ENCODE measurements at places on chromosomes 3 and 15.
A peak's percentile ranks its signal among the peaks of the same experiment; 100 is the strongest.

DNA sequence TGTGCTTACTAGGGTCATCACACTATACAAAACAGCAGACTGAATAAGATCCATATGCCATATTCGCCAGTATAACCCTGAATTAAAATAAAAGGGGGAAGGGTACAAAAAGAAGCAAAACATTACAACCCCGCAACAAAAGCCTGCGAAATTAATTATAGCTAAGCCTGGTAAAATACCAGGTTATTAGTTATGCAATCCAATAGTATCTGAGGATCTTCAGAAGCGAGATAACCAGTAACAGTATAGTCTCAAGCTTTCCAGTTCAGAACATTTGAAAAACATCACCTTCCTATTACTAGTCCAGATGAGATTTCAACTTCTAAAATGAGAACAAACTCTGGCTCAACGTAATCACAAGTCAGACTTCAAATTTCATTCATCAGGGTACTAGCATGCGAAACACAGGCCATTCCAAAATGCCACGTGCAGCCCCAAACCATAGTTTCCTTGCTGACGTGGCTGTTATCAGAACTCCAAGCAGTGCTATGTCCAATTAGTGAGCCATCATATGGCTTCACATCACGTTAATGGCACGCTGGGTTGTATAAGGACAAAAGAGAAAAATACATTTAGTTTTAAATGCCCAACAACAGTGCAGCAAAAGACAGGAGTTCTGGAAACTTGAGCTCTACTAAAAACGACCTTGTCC lies 1.1 kb downstream of the SSR3 start:
- DNase-seq, result no peak

DNA sequence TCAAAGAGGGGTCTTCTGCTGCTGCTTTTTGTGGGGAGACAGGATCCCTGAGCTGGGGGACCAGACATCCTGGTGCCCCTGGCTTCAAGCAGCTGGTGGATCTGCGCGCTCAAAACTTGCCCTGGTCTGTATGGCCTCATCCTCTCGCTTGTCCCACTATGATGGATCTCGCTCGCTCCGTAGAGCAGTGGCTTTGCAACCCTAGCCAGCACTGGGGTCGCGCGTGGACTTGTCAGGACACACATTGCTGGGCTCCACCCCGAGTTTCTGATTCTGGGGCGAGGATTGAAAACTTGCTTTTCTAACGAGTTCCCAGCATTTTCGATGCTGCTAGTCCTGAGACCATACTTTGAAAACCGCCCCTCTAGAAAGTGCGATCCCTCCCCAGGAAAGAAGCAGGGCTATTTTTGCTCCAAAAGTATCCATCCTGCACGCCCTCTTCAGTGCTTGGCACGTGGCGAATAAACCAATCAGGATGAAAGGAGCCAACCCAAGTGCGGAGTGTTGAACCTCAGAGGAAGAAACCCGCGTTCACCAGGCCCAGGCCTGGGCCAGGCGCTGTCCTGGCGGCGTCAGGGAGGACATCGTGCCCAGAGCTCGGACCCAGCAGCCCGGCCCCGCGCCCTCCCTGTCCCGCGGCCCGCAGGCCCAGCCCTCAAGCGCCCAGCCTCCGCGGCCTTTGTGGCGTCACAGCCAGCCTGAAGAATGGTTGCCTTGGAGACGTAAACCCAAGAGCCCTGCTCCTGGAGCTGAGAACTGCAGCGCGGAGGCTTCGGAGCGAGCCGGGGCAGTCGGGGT lies at the start of gene CFAP100:
Gene CFAP100 (plus strand): TSS at position 731 of the 798 bp plus-strand sequence. CDS start 1,092 bp downstream, outside the sequence.
- DNase-seq, result peak; percentile 11

DNA sequence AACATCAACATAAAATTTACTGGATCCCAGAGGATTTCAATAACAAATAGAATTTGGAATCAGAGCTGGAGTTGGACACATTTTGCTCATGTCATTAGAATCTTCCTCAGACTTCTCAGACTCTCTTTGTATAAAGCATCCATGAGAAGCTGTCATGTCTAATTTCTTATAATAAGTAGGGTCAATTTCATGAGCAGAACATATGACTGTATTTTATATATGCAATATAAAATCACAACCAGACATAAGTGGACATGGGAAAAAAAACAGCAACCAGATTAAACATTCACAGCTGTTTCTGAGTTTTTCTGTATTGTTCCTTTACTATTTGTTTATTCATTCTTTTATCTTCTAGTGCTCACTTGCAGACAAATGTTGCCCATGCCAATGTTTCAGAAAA lies 325.5 kb downstream of the RBMS3 start:
- DNase-seq, result no peak

DNA sequence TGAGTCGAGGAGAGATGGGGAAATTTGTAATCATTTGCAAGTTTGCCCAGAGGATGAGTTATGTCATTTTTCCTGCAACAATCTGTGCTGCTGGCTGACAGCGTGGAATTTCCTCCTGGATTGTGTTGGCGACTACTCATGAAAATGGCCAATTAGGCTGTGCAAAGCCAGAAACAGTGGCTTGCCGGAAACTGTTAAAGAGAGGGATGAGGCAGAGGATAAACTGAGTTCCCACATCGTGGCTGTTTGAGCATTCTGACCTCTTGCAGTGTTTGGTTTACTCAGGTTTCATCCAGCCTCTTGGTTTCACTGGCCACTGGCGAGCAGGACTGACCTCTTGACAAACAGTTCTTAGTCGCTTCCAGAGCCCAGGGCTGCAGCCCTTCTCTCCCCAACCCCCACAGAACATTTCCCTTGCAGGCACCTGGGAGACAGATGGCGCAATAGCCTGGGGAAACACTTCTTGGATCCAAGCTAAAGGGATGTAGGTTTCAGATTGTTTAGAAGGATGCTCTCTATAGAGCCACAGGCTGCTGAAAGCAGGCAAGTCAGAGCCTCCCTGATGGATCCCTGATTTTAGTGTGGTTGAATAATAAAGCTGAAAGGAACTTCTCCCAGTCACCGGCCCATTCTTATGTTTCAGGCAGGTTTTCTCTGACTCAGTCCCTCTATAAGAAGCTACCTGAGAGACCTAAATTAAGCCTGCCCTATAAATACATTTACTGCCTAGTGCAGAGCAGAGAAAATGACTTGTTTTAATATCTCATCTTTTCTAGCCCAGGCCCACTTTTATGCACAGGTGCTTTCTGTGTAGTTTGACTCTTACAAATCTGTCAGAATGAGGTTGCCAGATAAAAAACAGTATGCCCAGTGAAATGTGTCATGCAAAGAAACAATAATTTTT lies 92.8 kb upstream of the UBE2E1 start:
- DNase-seq, result peak; percentile 22

GRCh38 chr15:23859008-23859407 lies 171.9 kb upstream of the NDN start:
- DNase-seq, result no peak

DNA sequence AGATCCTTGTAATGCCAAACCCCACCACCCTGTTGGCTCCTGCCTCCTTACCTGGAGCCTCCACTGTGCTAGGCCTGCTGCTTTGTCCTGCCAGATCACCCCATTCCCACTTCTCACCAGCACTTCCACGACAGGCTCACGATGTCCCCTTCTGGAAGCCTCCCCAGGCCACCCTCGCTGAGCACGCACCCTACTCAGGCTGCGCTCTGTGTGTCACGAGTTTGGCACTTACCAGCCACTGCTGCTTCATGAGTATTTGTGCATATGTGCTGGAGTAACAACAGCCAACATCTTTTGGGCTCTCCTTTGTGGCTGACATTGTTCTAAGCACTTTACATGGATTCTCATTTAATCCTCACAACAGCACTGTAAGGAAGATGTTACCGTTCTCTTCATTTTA lies 58.1 kb downstream of the PDIA5 start:
- no peak for DNase-seq

GRCh38 chr15:41043276-41043951 lies 72.7 kb downstream of the INO80 start:
- DNase-seq, result no peak

DNA sequence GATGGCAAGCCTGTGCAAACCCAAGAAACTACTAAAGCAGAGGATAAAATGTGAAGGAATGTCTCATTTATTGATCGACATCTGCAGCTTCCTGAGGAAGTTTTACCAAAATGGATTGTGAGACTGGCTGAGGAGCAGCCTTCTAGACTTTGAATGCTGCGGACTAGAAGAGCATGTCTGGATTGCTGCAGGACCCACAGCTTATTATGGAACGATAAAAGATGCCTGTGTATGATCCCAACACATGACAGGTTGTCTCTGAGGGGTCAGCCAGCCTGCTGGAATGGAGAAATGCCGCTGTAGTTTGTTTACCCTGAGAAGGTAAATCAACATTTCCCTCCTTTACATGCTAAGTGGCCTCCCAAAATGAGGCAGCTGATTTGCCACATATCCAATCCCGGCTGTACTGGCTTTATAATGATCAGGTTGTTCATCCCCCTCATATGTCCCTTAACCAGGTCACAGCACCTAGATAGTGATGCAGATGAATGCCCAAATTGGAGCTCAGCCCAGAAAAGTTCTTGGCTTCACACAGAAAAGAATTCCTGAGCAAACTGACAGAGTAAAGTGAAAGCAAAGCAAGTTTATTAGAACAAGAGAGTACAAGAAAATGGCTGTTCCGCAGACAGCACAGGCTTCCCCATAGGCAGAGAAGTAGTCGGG lies 63.9 kb downstream of the IL12A start:
- no peak for DNase-seq

DNA sequence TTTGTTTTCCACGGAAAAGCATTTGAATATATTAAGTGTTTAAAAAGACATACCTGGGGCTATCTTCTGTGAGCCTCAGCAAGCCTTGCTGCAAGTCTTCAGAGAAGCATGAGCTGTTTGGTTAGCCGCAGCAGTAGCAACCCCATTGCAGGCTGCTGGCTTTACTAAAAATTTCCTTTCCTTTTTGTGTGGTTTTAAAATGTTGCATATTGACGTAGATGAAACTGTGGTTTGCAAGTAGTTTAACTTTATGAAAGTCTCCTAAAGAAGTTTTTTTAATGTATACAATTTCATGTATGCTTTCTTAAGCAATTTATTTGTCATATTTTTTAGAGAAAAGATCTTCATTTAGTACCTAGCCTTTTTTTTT lies at the start of gene GPR171:
Gene GPR171 (minus strand): TSS at position 166 of the 370 bp plus-strand sequence. CDS start 3,830 bp downstream, outside the sequence.
- no peak for DNase-seq

DNA sequence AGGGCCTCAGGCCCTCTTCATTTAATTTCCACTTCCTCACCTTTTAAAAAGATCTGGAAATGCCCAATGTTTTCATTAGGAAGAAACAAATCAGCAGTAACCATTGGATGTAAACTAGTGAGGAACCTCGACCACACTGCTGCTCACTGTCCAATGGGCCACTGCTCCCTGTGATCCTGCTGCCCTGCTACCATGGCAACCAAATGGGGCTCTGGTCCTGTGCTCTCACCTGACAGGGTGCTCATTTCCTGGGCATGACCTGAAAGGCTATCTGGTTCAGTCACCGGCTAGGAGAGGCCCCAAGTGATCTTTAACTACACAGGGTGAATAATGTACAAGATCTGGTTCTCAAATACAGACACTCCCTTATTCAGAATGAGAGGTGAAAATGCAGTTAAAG lies 54.6 kb downstream of the ARHGEF3 start:
- DNase-seq, result no peak

- DNase-seq, result no peak
Measured at GRCh38 chr3:11637901-11638458, 5.7 kb downstream of the VGLL4 start.

DNA sequence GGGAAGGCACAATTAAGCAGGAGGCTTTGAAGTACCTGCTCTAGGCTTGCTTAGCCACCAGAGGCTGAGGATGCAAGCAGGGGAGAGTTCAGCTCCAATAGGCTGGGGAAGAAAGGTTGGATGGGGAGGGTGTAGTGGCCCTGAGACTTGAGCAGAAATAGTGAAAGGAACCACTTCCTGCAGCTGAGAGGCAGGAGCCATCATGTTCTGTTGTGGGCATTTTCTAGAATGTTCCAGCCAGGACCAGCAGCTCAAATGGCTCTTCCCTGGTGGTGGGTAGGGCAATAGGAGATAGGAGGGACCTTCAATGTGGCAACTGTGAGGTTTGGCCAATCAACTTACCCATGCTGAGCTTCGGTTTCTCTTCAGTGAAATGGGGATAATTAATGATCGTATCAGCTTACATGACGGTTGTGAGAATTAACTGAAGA lies 79.1 kb upstream of the CGNL1 start:
- DNase-seq, result no peak

DNA sequence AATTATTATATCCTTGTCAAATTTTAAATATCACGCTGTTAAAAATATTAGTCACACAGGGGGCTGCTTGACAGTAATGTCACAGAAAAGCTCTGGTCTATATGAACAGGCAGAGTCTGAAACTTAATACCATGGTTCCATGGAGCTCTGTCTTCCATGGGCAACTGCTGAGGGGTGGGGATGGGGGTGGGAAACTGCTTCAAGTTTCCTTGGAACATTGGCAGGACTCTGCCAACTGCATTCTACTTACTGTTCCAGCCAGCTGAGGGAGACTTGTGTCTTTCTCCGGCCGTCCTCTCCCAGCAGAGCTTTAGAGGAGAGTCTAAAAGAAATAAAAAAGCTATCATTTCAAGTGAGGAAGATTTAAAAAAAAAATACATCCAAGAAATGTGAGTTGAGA lies 348.7 kb downstream of the ZIC1 start:
- DNase-seq, result no peak

GRCh38 chr3:139318431-139318816 lies 25.4 kb upstream of the MRPS22 start:
- no peak for DNase-seq

GRCh38 chr15:39786447-39787056 lies 3.9 kb upstream of the FSIP1 start:
- DNase-seq, result peak; percentile 46

DNA sequence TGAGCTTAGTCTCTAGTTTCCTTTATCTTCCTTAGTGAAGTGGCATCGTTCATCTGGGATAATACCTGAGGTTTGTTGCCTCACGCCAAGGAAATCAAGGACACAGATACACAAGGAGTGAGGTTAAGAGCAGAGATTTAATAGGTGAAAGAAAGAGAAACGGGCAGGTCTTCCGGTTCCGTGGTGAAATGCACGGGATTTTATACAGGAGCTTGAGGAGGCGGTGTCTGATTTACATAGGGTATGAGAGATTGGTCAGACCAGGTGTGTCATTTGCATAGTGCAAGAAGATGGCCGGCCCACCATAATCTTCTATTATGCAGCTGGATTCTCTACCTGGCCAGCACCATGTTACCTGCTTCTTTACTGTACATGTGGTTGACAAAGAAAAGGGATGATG lies 17.2 kb downstream of the ARRDC4 start:
- peak; percentile 43 for DNase-seq

DNA sequence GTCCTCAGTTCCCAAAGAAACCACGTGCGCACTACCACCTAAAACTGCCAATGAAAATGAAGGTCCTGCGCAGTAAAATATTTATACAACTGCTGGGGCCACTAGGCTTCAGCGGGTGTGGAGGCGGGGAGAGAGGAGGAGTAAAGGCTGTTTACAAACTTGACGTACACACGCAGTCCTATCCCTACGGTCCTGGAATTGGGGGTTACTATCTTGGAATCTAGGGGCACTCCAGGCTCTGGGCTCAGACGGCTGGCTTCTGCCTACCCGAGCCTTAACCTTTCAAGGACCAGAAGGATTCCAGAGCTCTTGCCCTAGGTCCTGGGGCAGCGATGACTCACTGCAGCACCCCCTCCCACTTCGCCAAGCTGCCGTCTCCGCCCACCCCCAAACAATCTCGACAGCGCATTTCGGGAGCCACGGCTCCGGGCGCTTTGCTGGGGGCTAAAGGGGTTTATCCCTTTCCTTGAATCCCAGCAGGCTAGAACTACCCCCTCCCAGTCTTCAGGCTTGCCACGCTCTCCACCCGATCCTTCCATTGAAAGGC lies 3.0 kb downstream of the ADAMTS9 start:
- DNase-seq, result no peak
